ENCODE measurements at places on chromosomes 4 and X. TPM values are rescaled to one million over a fixed set of nuclear protein-coding genes. Genes with fewer than 3 reads are reported as not detected.

DNA sequence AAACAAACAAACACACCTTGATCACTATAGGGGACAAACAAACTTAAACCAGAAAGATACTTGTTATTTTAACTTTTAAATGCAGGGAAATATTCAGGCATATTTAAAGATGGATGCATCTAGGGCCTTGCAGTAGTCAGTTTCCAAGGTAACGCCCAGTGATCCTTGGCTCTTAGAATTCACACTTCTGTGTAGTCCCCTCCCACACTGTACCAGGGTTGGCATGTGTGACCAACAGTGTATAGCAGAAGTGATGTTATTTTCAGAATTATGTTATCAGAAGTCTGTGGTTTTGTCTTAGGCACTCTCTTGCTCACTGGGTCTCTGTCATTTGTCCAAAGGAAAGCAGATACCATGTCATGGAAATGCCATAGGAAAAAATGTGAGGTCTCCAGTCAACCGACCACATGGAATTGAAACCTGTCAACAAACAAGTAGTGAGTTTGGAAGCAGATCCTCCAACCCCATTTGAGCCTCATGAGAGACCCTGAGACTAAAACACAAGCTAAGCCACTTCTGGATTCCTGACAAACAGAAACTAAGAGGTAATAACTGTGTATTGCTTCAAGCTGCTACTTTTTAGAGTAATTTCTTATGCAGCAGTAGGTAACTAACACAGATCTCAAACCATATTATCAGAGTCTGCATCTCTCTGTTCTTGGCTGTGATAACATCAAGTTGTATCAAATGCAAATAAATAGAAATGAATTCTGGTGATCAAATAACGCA, 670.3 kb downstream of the KCTD8 start:
- no peak for DNase-seq

DNA sequence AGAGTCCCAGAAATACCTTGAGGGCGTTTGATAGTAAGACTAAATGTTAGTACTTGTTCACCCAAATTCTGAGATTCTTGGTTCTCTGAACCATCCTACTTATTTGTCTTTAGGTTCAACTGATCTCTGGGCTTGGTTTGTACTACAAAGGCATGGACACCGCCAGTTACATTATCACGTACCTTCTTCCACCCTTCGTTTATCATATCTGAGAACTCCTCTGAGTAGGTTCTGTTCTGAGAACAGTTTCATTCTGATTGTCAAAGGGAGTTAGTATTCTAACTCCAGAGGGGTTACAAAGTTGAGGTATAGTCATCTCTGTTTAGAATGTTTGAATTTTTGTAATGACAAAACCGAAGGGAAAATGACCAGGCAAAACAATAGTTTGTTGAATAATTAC, 19.3 kb downstream of the ZFX start:
- DNase-seq = no peak

- DNase-seq = no peak
Observed at GRCh38 chrX:55120761-55121358, 32.0 kb downstream of the PAGE2 start.

DNA sequence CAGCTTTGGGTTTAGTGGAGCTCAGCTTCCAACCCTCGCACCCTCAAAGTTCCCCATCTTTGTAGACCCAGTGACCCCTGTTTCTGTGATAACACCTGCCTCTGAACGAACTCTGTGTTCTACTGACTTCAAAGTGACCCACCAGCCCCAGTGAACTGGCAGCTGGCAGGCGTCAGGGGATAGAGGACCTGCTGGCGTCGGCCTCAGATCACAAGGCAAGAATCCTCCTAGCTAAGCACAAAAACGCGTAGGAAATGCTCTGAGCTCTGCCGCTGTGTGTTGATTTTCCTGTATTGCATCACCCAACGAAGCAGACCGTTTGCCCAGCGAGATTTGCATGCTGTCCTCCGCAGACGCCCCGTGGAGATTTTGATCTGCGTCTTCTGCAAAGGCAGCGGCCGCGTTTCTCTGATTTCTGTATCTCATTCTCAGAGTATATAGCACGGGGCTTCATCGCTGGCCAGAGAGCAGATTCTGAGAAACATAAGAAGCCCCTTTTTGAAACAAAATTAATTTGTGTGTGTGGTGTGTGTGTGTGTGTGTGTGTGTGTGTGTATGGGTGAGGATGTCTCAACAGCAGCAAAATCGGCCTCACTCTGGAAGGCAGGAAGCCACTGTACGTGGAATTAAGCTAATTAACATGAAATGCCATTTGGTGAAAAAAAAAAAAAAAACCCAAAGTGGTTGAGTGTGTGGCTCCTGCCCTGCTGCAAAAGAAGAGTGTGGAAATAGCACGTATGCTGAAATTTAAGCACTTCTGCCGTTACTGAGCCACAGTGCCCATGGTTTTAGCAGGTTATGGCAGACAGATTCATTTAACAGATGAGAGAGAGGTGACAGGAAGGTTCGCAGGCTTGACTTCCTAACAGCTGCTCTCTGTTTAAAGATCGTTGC, 29.2 kb upstream of the ASMTL start:
- no peak for DNase-seq

DNA sequence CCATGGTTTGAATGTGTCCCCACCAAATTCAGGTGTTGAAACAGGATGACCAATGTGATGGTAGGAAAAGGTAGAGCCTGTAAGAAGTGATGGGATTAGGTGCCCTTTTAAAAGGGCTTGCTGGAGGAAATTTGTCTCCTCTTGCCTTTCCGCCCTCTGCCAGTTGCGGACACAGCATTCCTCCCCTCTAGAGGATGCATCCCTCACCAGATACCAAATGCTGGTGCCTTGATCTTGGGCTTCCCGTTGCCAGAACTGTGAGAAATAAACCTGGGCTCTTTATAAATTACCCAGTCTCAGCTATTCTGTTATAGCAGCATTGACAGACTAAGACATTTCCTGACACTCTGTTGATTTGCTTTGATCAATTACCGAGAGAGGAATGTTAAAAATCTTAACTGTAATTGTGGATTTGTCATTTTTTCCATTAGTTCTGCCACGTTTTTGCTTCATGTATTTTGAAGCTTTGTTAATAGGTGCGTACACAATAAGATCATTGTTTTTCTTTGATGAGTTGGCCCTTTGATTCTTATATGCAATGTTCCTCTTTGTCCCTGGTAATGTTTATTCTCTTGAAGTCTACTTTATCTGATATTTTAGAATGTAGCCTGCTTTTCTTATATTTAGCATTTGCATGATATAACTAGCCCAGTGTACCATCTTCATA, 13.3 kb downstream of the NFKB1 start:
- no peak for DNase-seq

SEPSECS gene
- 5.9 TPM for total RNA-seq
